ENCODE measurements at places on chromosomes 7 and 10. TPM values are rescaled to one million over a fixed set of nuclear protein-coding genes. Genes with fewer than 3 reads are reported as not detected.
A peak's percentile ranks its signal among the peaks of the same experiment; 100 is the strongest.

DNA sequence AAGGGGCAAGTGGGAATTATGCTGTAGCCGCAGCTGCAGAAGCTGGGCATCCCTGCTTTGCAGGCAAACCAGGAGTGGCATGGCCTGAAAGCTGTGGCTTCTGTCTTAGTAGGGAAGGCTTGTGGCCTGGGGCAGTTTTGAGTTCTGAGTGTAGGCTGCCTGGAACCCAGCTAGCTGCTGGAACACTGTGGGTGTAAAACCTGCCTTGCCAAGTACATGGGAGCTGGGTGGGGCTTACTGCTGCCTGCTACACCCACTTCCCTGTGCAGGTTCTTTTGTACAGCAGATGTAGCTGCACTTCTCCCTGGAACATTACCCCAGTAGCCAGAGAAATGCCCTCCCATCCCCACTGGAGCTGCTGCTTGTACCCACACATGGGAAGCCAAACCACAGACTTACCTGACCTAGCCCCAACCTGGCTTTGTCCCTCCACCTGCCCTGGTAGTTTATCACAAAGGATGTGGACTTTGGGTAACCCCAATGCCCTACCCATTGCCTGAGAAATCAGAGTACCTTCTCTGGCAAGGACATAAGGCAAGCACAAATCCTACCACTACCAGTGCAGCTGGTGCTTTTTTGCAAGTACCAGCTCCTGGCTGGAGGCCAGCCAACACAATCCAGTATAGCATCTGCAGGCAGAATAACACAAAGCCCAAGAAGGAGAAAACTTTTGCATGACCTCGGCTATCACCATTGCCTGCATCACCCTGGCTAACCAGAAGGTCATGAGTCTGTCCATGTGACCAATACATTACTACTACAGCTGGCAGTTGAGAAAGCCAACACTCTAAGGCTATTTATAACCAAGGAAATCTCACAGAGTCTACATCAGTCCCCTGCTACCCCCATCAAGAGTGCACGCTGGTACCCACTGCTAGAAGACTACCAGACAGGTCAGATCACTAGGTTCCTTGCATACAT lies 26.5 kb upstream of the PPP1R3A start:
- H3K4me3 ChIP-seq: no peak overlapping the region
- no peaks in the 10 kb centered on the region for H3K36me3 ChIP-seq
- H3K27ac ChIP-seq: no peak overlapping the region

The RAB19 gene
- total RNA-seq: 0.31 TPM

DNA sequence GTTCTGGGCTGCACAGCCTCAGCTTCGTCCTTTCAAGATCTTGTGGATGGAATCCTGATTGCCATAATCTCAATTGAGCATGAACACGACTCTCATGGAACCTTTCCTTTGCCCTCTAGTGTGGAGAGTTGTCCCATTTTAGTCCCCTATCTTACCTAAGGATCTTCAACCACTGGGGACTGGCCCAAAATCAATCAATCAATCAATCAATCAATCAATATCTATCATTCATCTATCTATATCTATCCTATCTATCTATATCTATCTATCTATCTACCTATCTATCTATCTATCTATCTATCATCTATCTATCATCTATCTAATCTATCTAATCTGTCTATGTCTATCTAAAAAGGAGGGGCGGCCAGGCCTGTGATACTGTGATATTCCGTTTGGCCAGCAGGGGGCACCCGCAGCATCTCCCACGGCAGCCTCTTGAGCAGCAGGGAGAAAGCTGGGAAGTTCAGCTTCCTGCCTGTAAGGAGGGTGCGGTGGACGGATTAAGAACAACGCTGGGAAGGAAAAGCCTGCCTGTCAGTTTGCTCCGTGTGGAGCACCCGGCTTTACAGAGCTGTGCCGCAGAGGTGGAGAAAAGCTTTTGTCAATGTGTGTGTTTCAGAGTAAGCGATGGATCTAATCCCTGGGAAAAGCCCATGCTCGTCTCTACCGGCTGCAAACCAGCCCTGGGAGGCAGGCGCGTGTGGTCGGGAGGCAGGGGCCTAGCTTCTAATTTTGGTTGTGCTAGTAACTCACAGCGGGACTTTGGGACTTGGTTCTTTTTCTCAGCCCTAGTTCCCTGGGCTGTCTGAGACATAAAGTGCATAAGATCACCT lies 124.9 kb downstream of the SH2D4B start:
- DNase-seq: peak; percentile 83
- no peak overlapping the region for H3K27ac ChIP-seq
- H3K27me3 ChIP-seq: peaks cover 25% of the 10 kb centered on the region
- no peaks in the 10 kb centered on the region for H3K36me3 ChIP-seq
- no peak overlapping the region for H3K4me3 ChIP-seq

The IFIT1B gene
- total RNA-seq: not detected

DNA sequence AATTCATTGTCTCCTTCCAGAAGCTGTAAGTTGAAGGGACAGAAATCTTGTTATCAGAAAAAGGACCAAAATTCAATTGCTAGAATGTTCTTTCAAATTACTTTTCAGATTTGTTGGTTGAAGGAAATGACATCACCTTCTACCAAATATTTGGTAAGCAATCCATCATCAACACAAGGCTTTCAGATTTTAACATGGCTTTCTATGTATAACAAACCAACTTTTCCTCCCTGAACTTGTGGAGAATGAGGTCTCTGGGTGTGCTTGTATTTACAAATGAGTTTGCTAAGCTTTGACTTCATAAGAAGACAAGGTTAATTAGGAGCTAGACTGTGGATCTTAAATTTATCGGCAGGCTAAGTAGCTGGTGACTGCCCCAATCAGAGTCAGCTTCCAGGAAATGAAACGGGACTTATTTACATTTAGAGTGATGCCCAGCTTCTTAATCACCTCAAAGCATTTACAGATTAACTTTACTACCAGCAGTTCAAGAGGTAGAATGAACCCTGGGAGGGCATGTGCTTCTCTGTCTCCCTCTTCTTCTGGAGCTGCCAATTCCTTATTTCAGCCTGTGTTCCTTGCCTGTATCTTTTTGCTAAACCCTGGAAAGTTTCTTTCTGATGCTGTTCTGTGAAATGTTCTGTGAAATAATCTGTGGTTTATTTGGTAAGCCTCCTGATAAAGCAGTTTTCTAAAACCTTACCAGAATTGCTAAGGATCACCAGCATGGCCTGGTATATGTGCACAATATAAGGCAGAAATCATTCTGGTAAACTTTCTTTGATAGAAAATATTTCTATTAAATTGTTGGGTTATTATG lies 248.8 kb upstream of the FZD8 start:
- no peaks in the 10 kb centered on the region for H3K27me3 ChIP-seq
- no peak overlapping the region for H3K27ac ChIP-seq
- no peak for DNase-seq
- no peak overlapping the region for H3K4me3 ChIP-seq
- H3K36me3 ChIP-seq: no peaks in the 10 kb centered on the region
- H3K4me1 ChIP-seq: no peaks in the 10 kb centered on the region

GRCh38 chr7:79979437-79979836 lies 155.2 kb upstream of the GNAI1 start:
- no peaks in the 10 kb centered on the region for H3K36me3 ChIP-seq
- no peak overlapping the region for H3K4me3 ChIP-seq
- no peaks in the 10 kb centered on the region for H3K27me3 ChIP-seq

The HMX2 gene
- 0.58 TPM for total RNA-seq

DNA sequence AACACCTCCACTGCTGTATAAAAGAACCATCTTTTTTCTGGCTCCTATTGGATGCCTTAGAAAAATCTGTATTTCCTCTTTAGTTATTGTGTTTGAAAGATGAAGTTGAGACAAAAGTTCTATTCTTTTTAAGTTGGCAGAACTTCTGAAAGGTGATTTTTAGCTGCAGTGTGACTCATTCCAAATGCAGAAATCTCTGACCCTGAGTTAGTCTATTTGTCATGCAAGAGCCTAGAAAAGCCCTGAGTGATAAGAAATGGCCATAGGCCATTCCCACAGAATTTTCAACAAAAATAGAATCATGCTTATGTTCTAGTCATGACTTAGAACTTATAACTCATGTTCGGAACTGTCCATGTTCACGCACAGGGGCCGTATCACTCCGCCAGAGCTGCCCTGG lies 89.1 kb downstream of the EGFR start:
- no peak overlapping the region for H3K4me3 ChIP-seq
- H3K4me1 ChIP-seq: no peaks in the 10 kb centered on the region
- H3K36me3 ChIP-seq: no peaks in the 10 kb centered on the region
- no peak for DNase-seq

The SORBS1 gene
- 6.2 TPM for total RNA-seq

The SHH gene
- total RNA-seq: 0.09 TPM

The GDF2 gene
- 0.27 TPM for total RNA-seq

GRCh38 chr7:45644237-45644636 lies 70.1 kb downstream of the ADCY1 start:
- no peak for DNase-seq
- no peaks in the 10 kb centered on the region for H3K4me1 ChIP-seq
- 0 out of 3 replicates have a peak, but pooled peaks cover 2% of the 10 kb centered on the region for H3K27me3 ChIP-seq

GRCh38 chr7:69534461-69535041 lies 63.7 kb upstream of the AUTS2 start:
- peak overlapping the region; percentile 30 for H3K4me3 ChIP-seq
- peaks cover 5% of the 10 kb centered on the region for H3K27me3 ChIP-seq
- no peak overlapping the region for H3K27ac ChIP-seq
- DNase-seq: peak; percentile 20
- H3K36me3 ChIP-seq: no peaks in the 10 kb centered on the region
- H3K4me1 ChIP-seq: no peaks in the 10 kb centered on the region

DNA sequence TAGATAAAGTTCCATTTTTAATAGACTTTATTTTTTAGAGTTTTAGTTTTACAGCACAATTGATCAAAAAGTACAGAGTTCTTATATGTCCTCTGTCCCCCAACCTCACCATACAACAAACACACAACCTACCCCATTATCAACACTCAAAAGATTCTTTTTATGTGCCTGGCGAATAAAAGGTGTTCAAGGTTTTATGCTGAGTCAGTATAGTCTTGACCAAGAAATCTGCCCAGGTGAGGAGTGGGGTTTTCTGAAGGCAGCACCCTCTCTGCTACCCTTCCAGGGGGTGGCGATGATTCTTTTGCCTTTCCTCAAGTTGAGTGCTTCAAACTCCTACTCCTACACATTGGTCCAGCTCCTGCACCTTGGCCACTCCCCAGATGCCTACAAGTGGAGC lies 222.9 kb downstream of the GRM8 start:
- no peaks in the 10 kb centered on the region for H3K36me3 ChIP-seq
- no peaks in the 10 kb centered on the region for H3K27me3 ChIP-seq
- H3K4me1 ChIP-seq: no peaks in the 10 kb centered on the region
- no peak for DNase-seq
- no peak overlapping the region for H3K4me3 ChIP-seq

DNA sequence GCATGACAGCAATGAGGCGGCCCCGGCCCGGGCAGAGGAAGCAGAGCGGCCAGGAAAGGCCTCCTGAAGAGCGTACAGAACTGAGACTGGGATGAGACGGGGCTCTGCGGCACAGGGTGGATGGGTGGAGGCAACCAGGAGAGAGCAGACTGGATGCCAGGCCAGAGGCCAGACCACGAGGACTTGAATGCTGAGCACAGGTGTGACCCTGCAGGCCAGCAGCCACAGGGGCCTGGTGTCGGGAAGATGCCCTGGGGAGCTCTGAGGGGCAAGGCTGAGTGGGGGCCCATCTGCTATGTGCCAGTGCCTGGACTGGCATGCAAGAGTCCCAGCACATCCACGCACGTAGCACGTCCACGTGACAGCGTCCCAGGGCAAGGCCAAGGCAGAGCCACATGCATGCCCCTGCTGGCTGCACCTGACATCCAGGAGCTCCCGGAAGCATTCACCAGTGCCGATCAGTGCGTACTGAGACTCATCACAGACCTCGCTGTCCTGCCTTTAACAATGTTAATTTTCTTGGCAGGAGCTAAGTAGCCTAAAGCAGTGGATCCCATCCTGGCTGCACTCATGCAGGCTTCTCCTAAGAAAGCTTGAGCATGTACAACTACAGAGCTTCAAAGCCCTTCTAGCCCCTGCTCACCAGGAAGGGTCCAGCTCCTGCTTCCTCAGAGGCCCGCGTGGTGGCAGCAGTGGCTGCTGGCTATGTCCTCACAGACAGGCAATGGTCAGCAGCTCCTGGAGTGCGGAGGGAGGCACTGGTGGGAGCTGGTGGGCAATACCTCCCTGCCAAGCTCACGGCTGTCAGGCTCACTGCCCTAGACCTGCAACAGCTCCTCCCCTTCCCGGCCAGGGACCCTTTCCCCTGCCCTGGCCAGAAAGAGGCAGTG lies 18.0 kb downstream of the GRID1 start:
- peaks cover 6% of the 10 kb centered on the region for H3K27me3 ChIP-seq
- DNase-seq: peak; percentile 23
- H3K36me3 ChIP-seq: no peaks in the 10 kb centered on the region
- no peak overlapping the region for H3K4me3 ChIP-seq

DNA sequence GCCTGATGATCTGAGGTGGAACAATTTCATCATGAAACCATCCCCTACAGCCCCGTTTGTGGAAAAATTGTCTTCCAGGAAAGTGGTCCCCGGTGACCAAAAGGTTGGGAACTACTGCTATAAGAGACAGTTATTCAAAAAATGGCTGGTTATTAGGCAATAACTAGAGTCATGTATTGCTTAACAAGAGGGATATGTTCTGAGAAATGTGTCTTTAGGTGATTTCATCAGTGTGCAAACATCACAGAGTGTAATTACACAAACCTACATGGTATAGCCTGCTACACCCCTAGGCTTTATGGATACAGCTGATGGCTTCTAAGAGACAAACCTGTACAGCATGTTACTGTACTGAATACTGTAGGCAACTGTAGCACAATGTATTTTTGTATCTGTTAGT lies 71.3 kb upstream of the CSTF2T start:
- no peak for DNase-seq
- no peaks in the 10 kb centered on the region for H3K27me3 ChIP-seq

The MYL10 gene
- not detected for total RNA-seq

DNA sequence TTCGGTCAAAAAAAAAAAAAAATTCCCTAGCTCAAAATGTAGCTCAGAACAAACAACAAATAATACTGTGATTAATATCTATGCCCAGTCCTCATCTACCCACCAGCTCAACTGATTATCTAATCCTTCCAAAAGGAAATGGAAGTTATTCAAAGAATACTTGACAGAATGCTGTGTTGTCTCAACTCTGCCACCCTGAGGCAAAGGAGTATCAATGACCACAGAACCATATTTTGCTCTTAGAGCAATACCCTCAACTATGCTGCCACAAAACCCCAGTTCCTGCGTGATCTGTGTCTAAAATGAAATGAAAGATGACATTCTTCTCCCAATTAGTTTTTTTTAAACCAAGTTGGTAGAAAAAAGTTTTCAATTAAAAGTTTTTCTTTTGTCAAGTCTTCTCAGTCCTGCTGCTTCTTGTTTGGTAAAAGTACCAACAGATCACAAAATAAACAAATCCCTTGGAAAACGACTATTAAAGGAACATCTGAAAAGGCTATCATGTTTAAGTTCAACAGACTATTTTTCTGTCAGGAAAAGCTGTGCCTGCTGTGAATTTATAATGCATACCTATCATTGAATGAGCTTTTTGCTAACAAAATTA lies 21.6 kb downstream of the RBM28 start:
- peaks cover 99% of the 10 kb centered on the region for H3K36me3 ChIP-seq
- H3K4me1 ChIP-seq: no peaks in the 10 kb centered on the region
- H3K27ac ChIP-seq: no peak overlapping the region
- no peak overlapping the region for H3K4me3 ChIP-seq
